ENCODE measurements at places on chromosomes 16 and 17.

DNA sequence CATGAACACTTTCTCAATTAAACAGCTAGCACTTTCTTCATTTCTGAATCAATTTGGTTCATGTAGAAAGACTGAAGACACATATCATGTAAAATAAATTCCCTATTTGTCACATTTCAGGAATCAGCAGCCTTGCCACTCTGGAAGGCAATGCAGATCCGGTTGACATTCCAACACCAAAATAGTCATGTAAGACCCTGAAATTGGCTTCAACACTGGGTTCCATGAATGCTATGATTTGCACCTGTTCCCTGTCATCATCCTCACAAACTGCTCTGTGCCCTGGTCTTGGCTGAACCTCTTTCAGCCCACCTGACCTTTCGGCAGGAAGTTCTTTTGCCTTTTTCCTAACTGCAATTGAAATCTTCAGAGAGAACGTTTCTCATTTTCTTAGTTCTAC is 156.9 kb downstream of the CDH8 start:
- no peak for DNase-seq

DNA sequence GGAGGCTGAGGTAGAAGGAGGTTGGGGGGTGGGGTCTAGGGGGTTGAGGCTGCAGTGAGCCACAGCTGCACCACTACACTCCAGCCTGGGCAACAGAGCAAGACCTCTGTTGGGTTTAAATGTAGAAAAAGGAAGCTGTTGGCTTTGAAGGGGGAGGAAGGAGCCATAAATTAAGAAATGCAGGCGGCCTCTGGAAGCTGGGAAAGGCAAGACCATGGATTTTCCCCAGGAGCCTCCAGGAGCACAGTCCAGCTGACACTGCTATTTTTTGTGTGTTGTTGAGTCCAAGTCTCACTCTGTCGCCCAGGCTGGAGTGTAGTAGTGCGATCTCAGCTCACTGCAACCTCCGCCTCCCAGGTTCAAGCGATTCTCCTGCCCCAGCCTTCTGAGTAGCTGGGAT is 15.9 kb downstream of the LITAF start:
- DNase-seq: no peak

DNA sequence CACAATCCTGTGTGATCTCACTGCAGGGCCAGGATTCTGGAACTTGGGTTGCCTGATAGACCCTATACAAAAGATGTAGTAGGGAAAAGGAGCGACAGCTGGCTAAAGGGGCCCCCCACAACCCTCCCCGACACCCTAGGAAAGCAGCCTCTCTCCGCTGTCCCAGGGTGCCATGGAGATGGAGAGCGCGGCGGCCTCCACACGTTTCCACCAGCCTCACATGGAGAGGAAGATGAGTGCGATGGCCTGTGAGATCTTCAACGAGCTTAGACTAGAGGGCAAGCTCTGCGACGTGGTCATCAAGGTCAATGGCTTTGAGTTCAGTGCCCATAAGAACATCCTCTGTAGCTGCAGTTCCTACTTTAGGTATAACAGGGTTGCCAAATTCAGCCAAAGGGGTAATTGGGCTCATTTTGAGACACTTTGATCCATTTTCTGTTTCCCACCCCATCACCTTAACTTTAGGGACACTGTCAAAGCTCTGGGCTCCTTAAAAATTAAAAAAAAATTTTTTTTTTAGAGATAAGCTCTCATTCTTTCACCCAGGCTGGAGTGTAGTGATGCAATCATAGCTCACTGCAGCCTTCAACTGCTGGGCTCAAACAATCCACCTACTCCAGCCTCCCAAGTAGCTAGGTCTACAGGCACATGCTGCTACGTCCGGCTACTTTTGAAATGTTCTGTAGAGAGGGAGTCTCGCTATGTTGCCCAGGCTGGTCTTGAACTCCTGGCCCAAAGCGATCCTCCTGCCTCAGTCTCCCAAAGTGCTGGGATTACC is at the start of gene KLHL10:
Gene KLHL10 (plus strand): TSS at position 65 of the 778 bp plus-strand sequence. CDS start 108 bp downstream, at position 173.
- DNase-seq: no peak

GRCh38 chr17:45861165-45861564 is 16.5 kb downstream of the SPPL2C start:
- DNase-seq: no peak

DNA sequence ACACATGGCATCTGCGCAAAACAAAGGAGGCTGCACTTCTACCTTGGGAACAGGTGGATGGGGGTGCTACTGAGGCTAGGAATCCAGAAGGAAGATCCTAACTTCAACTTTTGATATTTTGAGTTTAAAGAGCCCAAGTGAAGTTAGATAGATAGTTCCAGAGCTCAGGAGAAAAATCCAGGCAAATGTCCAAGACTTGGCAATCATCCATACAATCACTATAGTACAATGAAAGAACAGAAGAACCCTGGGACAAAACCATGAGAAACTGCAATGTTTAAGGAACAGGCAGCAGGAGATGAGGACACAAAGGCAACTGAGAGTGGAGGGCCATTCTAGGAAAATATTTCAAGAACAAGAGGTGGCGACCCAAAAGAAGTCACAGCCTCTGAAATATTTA is 12.4 kb downstream of the CDYL2 start:
- DNase-seq: no peak

DNA sequence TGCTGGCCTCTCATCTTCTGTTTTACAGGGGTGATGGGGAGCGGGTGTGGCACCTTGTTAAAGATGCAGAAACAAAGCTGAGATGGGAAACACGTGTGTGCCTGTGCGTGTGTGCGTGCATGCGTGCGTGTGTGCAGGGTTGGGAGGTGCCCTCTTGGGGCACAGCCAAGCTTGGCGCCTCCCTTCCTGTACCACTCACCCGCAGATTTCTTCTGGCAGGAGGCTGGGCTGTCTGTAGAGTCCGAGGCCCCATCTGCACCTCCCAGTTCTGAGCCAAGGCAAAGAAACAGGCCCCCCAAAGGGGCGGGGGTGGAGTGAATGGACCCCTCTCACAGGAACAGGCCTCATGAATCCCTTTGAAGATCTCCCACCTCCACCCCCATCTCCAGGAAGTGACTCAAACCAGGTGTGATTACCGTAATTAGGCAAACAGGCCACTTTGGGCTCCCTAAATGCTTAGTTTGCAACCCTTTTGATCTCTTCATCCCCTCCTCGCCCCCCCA is 20.9 kb downstream of the TNS4 start:
- no peak for DNase-seq

GRCh38 chr16:20268409-20268808 is 58.9 kb downstream of the GP2 start:
- no peak for DNase-seq

DNA sequence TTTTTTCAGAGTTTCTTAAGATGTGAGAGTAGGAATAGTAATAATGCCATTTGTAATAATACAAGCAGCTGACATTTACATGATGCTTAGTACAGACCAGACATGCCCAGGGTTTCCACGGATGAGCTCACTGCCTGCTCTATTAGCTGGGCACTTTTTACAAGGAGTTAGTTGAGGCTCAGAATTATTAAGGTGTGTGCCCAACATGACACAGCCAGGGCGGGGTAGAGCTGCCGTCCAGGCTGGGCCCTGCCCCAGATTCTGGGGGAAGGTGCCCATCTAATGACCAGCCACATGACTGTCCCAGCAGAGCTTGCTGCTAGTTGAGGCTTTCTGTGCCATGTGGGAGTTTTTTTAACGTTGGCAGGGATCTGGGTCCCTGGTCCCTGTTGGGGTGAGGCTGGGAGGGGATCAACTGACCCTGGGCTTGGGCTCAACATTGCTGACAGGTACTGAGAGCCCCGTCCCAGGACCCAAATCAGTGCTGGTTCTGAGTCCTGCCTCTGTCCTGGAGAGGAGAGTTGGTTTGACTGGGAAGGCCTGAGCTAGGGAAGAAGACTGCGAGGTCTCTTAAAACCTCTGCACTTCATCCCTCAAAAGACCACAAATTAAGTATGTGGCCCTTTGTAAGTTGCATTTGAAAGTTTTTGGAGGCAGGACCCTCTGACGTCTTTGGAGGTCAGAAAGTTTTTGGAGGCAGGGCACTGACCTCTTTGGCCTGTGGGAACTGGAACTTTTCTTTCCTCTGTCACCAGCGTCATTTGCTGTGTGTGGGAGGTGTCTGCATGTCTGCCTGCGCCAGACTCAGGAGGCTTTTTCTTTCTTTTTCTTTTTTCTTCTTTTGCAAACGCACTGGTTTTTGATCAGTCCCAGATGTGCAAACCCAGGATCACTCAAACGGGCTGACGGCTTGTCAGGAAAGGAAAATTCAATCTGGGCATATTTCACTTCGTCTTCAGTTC is 2.2 kb downstream of the CRISPLD2 start:
- DNase-seq: no peak

DNA sequence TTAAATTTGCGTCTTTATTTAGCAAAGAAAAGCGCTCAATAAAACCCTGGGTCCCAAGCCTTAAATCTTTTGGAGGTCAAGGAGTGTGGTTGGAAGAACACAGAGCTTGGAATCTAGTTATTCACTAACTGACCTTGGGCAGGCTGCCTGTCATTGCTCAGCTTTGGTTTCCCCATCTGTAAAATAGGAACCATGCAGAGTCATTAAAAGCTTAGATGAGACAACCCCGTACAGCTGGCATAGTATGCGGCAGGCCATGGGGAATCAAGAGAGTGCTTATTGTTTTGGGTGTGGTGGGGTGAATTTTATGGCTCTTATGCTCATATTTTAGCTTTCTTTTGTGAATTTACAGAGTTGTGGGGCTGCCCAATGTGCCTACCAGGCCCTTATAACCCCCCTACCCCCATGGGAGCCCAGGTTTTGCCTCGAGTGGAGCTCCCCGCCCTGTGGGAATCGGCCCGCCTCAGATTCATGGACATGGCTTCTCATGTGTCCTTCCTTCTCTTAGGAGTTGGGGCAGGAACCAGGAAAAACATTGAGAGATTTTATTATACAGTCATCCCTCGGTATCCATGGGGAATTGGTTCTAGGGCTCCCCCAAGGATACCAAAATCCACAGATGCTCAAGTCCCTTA is 113.5 kb downstream of the CLEC16A start:
- no peak for DNase-seq

DNA sequence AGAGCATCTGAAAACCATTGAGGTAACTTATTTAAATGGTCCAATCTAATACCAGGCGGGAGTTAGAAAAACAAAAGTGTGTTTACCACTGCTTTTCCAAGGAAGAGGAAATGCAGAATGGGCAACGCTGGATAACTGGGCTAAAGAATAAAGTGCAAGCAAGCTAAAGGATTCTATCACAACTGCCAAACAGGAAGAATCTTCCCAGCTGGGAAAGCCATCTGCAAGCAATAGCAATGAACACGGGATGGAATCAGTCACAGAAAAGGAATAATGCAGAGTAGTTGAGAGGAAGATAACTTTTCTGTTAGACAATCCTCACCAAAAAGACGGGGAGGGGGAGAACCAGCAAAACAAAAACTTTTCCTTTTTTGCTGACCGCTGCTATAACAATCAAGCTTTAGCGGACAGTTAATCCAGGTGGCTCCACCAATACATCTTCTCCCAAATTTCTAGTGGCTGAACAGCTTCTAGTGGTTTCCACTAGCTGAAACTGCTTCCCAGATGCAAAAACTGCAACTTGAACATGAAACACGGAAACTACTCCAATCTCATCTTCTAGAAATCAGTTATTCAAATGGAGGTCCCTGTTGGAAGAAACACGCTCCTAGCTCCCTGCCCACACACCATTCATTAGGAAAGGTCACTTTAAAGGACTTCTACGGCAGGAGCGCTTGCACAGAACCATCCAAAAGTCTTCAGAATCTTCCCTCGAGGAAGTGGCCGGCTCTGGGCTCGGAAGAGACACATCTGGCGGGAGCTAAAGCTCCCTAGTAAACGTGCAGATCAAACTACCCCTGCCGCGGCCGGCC is 929 bp downstream of the TMEM11 start:
- DNase-seq: no peak

GRCh38 chr16:75578725-75579124 is 12.5 kb downstream of the GABARAPL2 start:
- DNase-seq: no peak

DNA sequence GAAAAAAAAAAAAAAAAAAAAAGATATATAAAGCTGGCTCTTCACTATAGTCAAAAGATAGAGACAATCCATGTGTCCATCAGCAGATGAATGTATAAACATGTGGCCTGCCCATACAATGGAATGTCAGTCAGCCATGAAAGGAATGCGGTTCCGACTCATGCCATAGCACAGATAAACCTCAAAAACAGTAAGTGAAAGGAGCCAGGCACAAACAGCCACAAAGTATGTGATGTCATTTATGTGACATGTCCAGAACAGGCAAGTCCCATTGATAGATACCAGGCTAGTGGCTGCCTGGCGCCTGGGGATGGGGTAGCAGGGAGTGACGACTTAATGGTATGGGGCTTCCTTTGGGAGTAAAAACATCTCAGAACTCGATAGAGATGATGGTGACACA is 155.7 kb downstream of the CMIP start:
- no peak for DNase-seq

GRCh38 chr16:21194771-21195301 is 16.5 kb downstream of the ZP2 start:
- no peak for DNase-seq

- DNase-seq: no peak
Observed at GRCh38 chr17:50134206-50135110, 4.5 kb upstream of the SAMD14 start.

DNA sequence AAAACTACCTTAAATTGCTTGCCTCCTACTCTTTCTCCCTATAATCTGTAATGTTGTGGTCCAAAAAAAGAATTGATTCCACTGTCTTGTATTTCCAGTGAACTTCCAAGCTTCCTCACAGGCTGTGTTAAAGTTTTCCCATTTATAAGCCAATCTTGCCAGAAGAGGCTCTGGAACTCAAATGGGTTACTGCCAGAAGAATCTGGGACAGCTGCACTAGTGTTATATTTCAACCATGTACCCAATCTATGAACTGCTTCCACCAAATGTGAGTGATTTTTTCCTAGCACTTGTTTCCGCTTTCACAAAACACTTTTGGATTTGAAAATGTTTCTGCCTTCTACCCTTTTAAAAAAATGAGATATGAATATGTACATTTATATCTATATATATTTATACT is 1.8 kb downstream of the CCDC43 start:
- DNase-seq: no peak

DNA sequence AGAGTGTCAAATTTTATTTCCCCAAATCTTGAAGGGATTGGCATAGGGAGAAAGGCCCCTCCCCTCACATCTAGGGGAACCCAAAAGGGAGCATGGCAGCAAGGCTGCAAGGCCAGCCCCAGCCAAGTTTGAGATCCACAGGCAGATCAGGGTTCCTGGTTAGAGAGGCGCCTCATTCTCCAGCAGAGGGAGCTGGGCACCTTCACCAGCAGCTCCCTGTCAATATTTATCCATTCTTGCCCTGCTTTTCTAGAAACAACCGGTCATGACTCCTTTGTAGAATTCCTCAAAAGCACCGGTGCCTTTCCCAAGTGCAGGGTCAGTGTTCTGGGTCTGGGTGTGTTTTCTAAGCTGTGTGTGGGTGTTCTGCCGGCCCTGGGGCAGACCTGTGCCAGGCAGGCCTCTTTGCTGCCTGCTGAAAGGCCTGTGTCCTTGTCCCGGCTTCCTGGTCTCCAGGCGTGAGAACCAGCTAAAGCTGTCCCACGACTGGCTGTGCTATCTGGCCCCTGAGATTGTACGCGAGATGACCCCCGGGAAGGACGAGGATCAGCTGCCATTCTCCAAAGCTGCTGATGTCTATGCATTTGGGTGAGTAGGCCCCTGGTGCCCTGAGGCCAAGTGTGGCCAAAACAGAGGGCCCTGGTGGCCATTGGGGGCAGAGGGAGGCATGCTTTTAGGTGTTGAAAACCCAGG is 21.2 kb upstream of the LGALS9 start:
- no peak for DNase-seq

Data from epithelial cell of prostate (primary cell).